ENCODE measurements at places on chromosomes 5 and 9.

GRCh38 chr5:33594006-33594405 lies 153.2 kb downstream of the TARS1 start:
- no peak for DNase-seq

DNA sequence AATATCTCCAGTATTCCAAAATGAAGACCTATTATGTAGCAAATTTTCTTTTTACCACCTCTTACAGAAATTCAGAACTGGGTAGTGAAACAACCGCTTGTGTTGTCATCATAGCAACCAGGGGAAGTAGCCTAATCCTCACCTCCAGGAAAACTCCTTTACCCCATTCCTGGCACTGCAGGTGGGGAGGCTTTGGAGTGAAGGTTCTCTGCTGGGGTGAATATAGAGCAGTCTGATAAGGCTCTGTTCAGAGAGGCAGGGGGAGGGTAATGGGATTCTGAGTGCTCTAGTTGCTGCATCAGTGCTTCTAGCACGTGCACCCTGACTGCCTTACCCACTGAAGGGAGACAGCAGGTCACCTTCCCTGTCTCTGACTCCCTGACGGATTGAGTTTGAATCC lies 116.2 kb downstream of the MAN2A1 start:
- DNase-seq, result no peak

DNA sequence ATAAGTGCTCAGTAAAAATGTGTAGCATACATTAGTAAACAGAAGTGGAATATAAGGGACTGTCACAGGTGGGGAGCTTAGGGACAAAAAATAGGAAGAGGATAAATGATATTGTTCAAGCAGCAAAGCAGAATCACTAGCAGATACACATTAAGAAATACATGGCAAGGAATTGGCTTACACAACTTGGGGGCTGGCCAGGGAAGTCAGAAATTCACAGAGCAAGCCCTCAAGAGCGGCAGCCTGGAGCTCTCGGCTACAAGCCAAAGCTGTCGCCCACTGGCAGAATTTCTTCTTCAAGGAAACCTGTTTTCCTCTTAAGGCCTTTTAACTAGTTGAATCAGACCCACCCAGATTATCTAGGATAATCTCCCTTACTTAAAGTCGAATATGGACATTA lies 73.0 kb upstream of the SMIM23 start:
- DNase-seq, result no peak

GRCh38 chr5:45609661-45610060 lies 86.5 kb downstream of the HCN1 start:
- no peak for DNase-seq

DNA sequence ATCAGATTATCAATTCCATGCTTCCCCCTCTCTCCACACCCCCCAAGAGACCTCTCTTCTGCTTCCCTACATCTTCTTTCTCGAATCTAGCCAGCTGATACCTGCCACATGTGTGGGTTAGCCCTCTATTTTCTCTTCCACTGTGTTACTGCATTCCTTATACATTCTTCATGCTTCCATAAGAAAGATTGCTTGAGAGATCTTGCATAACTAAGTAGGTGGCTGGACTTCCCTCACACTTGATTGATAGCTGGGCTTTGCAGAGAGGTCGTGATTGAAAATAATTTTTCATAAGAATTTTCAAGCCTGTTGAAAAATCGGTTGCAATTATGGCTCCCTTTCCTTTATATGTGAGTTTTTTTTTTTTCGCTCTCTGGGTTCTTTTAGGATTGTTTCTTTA lies 33.0 kb upstream of the PANK3 start:
- no peak for DNase-seq

- DNase-seq, result peak; percentile 41
These were observed 796 bp upstream of the GADD45G start for GRCh38 chr9:89603767-89604665.

DNA sequence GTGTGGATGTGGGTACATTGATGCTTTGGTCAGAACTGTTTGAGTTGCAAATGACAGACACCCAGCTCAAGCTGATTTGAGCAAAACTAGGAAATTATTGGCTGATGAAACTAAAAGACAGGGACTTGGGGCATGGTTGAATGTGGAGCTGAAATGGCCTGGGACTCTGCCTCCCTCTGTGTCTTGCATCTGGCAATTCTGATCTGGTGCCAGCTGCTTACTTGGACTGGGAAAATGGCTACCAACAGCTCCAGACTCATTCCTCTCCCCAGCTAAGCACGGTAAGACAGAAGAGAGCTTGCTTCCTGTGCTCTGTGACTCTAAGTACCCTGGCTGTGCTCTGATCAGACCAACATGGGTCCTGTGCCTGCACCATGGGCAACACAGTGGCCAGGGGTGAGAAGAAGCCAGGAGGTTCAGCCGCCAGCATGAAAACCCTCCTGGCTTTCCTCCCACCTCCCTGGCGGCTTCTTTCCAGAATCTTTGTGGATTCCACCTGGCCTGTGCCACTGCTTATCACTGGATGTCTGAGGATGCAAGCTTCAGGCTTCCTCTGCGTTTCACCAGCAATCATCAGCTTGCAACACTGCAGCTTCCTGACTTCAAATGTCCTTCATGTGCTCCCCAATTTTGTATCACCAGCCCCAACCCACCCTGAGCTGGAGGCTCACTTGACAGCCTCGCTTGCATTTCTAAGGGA lies 44.1 kb downstream of the C5orf15 start:
- no peak for DNase-seq

GRCh38 chr5:114324282-114324681 lies 37.6 kb upstream of the KCNN2 start:
- DNase-seq, result no peak

- DNase-seq, result no peak
These were observed 24.1 kb downstream of the DDX31 start for GRCh38 chr9:132645711-132646110.

DNA sequence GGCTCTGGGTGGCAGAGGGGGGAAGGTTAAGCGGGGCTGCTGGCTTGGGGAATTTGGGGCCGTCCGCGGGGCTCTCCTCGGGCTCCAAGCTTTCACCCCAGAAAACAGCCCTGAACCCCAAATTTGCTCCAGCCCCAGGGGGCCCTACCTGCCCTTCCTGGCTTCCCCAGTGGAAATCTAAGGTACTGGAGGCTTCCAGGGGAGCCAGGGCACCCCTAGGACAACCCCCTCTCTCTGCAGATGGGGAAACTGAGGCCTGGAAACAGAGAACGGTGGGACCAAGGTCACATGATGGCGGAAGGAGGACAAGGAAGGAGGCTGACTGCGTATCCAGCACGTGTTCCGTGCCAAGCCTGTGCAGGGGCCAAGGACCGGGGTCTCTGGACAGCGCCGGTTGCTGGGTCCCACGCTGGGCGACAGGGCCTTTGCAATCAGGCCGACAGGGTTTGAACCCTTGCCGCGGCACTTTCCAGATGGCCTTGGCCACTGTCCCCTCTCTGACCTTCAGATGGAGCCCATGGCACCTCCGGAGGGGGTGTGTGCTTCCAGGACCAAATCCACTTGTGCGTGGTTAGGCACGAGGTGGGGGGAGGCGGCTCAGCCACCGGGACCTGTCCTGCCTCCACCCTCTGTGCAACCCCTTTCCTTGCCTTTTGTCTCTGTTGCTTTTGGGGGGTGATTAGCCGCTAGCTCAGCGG lies 183.1 kb downstream of the C9orf50 start:
- no peak for DNase-seq

- DNase-seq, result no peak
These were observed 2202.9 kb upstream of the WWC1 start for GRCh38 chr5:166088389-166089039.

DNA sequence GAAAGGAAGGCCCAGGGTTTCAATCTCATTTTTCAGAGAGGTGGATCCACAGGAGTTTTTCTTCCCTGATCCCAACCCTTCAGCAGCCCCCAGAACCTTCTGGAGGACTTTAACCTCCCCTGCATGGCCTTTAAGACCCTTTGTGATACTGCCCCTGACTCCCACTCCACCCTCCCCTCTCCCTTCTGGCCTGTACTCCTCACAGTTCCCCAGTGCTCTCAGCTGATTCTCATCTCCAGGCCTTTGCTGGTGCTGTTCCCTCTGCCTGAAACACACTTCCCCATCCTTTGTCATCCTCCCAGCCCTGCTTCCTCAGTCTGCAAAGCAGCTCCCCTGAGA lies 18.5 kb downstream of the NEURL1B start:
- DNase-seq, result no peak

- DNase-seq, result no peak
These were observed 215.8 kb downstream of the CEMIP2 start for GRCh38 chr9:71552480-71552879.

GRCh38 chr5:174900240-174900865 lies 176.0 kb downstream of the MSX2 start:
- no peak for DNase-seq

DNA sequence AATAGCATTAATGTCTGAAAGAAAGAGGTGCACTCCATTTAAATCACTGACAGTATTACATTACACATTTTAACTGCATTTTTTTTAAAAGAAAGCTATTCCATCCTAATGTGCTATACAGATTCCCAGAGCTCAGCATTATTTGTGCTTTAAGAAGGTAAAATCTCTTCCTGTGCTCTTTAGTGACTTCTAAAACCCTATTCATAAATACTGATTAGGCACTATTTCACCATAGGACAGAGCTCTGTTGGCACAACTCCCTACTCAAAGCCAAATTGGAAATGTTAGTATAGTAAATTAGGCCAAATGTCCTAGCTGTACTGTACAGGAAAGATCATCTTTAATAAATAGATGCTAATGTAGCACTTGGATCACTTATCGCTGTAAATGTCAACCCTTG lies 262.5 kb downstream of the TUSC1 start:
- DNase-seq, result no peak

DNA sequence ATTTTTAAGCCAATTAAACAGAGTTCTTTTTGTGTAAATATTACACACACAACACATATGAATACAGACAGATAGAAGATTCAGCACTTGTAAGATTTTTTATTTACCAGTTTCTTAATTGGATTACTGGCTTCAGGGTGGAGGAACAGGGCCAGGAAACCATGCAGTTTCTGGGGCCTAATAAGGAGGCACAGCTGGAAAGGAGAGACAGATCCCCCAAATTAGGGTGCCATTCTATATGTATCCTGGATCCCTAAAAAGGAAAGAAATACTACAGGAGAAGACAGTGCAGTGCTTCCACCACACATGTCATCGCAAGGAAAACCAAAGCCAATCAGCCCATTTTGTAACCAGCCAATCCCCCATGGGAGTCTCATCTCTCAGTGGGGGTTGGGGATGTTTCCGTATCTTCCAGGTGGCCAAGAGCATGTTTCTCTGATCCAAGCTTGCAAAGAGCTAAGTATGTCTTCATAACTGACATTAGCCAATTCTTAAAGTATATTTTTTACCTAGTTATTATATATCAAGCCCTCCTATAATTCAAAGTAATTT lies 15.8 kb upstream of the ABO start:
- DNase-seq, result no peak

DNA sequence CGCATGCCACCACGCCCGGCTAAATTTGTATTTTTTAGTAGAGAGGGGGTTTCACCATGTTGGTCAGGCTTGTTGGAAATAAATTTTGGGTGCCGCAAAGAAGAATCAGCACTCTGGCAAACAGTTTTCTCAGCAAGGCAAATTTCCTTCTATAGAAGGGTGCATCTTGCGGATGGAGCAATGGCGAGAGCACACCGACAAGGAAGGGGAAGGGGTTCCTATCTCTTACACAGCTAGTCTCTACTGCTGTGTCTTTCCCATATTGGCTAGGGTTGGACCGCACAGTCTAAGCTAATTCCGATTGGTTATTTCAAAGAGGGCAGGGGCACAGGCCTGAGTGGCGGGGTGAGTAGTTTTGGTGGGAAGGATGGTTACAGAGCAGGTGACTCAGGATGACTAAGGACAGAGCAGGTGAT lies 707 bp downstream of the GTF3C5 start:
- no peak for DNase-seq

DNA sequence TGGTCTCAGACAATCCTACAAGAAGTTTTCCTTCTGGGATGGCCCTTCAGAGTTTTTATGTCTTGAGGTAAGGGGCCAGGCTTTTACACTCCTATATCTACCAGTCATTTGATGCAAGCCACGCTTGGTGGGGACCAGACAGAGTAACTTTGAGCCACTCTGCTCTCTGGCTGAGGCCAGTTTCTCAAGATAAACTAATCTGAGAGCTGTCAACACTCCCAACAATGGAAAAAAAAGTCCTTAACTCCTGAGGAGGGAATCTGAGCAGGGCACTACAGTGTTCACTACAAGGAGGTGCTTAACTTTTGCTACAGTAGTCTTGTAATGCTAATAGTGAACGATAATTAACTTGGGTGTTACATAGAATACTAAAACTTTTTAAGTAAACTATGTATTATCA lies 62.7 kb downstream of the MRPS30 start:
- DNase-seq, result no peak

DNA sequence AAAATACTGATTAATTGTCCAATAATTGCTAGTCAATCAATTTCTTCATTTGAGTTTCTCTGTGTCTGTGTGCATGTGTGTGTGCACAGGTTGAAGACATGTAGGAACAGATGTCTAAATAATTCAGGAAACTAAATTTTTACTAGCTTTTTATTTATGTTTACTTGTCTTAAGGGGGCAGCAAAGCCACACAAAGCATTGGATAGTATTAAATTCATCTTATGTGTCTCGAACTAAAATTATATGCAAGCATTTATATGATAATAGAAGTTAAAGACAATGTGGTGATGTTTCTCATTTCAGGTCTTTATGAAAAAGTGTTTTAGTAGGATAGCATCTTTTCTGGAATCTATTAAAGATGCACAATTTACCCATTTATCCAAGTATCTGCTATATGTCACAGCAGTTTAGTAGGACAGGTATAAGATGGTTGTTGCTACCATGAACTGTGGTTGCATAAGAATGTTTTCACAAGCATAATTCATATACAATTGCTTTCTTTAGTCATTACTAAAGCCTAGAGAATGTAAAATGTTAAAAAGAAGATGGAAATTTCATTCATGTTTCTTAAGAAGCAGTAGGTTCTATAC lies 784.6 kb upstream of the NUDT12 start:
- no peak for DNase-seq

DNA sequence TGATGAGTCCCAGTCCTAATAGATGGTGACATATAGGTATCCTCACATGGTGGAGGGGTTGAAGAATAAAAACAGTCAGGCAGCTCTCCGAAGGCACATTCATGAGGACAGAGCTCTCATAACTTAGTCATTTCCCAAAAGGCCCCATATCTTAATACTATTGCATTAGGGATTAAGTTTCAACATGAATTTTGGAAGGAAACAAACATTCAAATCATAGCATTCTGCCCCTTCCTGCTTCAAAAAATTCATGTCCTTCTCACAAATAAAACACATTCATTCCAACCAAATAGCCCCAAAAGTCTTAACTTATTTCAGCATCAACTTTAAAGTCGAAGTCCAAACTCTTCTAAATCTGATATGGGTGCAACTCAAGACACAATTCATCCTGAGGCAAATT lies 277.2 kb upstream of the NR4A3 start:
- DNase-seq, result no peak

DNA sequence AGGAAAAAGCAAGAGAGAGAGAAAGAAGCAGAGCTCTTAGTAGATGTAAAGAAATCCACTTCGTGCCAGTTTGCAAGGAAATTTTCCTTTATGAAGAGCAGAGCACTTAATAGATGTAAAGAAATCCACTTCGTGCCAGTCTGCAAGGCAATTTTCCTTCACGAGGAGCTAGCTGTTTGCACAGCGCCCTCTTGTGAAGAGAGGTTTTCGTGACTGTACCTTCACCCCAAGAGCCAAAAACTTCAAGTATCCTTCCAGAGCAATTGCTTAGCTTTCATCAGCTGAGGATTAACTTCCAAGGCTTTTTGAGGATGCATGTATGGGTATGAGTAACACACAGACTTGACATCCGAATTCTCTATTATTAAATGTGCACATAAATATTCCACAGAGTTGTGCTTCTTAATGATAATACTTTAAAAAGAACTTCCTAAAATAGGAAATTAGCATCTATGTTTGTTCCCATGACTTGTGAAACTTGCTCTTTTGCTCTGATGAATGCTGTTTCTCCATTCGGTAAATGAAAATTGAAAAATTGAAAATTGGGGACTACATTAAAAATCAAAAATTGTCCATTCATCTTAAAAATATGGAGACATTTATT lies 525.6 kb downstream of the PDE4D start:
- DNase-seq, result no peak

Data from activated B cell treated with CpG ODN at 0.5 μM for 24 hours (primary cell).